ENCODE measurements at places on chromosomes 2 and 18.

- DNase-seq, result no peak
Measured at GRCh38 chr2:170930991-170931266, 1.9 kb downstream of the GORASP2 start.

DNA sequence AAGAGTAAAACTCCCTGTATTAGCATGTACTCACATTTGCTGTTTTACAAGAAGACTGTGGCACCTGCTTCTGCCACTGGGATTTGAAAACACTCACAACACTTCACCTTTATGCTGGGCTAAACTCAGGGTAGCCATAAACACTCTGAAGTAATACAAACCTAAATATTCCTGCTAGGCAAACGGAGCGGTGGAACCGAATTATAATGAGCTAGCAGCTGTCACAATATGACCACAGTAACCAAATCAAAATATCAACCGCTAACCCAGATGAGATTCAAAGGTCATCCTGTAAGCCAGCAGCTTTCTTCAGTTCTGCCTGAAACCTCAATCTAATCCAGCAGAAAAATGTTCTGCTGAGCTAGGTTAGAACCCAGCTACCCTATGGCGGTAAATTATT is 132.1 kb downstream of the TCF4 start:
- no peak for DNase-seq

- no peak for DNase-seq
Measured at GRCh38 chr2:224883700-224884099, 158.6 kb downstream of the DOCK10 start.

GRCh38 chr2:37300146-37300545 is 24.5 kb downstream of the PRKD3 start:
- DNase-seq, result no peak

GRCh38 chr2:170332676-170333402 is 154.9 kb downstream of the MYO3B start:
- no peak for DNase-seq

- no peak for DNase-seq
Measured at GRCh38 chr18:55419132-55419946, 168.7 kb downstream of the TCF4 start.

DNA sequence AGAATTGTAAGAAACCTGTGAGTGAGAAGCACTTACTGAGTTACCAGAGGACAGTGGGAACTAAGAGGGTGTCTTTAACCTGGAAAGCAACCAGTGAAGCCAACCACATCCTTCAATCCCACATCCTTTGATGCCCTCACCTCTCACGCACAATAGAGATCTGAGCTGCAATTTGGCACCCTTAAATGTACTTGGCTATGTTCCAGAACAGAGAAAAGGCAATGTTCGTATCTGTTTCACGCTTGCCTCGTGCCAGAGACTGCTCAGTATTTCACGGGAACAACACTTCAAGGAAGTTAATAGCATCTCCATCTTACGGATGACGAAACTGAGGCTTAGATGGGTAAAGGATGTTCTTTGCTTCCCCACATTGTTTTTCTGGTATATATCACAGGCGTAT is 167.4 kb downstream of the DPP10 start:
- DNase-seq, result no peak

DNA sequence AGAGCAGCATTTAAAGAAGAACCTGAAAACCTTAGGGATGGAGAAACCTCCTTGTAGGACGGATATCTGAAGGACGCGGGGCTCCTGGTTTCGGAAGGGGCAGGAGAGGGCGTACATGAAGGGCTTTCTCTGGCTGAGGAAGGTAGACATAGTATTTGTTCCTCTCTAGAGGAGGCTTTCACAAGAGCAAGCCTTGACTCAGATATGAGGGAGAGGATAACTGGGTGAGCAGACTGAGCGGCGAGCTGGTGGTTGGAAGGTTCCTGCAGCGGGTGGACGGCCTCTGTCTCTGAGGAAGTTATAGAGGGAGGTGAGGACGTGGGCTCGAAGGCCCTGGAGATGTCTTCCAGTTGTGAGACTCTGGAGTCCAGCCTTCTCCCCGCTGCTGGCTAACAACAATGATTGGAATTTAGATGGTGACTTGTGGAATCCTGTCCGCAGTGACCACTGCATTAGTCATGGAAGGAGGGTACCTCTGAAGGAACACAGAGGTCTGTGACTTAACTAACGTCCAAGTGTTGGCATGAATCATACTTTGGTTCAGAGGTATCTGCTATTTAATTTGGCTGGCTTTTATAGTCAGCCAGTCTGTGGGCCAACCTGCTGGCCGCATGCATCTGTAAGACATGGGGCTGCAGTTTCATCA is 80.9 kb downstream of the ASAP2 start:
- no peak for DNase-seq

DNA sequence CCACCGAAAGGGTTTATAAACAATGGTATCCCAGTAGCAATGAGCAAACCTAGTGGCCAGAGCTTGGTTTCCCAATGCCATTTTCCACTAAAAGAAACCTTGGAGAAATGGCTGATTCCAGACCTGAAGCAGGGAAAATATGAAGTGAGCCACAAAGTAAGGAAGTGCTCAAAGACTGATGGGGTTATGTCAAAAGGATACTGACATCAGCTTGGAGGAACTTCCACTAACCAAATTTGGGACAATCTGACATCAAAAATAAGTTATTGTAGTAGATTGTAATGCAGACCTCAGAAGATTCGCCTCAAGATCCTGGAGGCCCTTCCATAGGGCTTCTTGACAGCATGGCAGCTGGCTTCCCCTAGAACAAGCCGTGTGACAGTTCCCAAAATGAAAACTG is 79.4 kb upstream of the SP3 start:
- no peak for DNase-seq

DNA sequence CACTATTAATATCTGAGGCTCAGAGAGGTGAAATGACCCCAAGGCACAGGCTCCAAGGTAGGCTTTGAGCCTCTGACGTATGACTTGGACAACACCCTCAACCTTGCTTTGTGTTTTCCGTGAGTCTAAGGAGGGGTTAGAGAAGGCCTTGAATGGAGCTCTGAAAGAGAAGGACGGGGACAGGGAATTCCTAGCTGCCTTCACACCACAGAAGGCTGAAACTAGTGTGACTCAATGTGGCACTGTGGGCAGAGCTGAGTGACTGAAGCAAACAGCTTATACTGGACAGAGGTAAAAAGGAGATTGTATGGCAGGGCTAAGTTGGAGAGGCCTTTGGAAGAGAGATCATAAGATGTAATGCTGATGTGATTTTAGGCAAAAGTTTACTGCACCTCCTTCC is 3.5 kb upstream of the NCK2 start:
- no peak for DNase-seq

GRCh38 chr18:44409515-44409914 is 271.2 kb upstream of the SETBP1 start:
- no peak for DNase-seq

DNA sequence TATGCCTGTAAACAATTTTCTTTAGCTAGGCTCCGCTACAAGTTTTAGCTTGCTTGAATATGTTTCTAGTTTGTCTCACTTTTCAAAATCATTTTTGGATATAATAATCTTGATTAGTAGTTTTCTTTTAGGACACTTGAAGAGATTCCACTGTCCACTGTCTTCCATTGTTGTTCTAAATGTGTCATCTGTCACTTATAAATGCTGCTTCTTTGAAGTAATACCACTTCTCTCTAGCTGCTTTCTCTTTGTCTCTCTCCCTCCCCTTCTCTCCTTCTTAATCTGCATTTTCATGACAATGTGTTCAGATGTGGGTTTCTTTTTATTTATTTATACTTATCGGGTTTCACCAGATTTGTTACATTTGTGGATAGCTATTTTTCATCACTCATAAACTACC is 73.7 kb upstream of the DPP10 start:
- no peak for DNase-seq

DNA sequence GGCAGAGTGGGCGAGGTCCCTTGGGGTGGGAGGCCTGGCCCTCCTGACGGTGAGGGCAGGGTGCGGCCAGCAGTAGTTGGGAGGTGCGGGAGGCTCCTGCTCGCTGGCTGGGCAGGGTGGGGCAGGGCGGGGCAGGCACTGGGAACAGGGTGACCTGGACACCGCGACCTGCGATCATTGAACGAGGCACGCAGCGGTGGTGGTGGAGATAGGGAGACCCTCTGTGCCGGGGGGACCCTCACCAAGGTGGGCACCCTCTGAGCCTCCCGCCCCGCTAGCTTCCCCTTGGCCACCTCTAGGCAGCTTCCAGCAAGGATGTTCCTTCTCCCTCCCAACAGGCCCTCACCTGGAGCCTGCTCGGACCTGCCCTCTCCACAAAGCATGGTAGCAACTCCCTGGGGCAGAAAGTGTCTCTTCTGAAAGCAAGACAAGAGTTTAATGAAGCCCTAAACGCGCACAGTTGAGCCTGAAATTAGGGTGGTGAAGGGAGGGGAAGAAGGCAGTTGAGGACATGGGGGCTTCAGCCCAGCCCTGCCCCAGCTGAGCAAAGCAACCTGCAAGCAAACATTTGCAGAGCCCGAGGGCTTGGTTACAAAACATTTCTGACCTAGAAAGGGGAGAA is 15.4 kb upstream of the FOSL2 start:
- no peak for DNase-seq

- no peak for DNase-seq
Measured at GRCh38 chr2:3354986-3355385, 22.6 kb downstream of the EIPR1 start.

GRCh38 chr2:120014226-120014980 is 1.5 kb downstream of the EPB41L5 start:
- DNase-seq, result no peak

DNA sequence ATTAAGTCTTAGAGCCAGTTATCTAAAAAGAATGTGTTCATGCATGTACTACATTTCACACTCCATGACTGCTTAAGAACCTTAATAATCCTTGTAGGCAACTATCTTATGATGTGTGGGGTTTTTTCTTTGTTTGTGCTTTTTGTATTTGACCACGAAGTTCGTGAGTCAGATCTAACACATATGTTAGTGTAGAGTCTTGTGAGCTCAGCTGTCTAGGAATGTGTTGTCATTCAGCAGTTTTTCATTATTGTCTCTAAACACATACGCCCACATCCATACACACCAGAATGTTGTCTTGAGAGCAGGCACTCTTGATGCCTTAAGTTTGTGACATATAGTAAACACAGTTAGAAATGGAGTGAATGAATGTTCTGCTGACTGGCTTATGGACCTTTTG is 38.4 kb downstream of the CAB39 start:
- DNase-seq, result no peak

- DNase-seq, result no peak
Measured at GRCh38 chr2:174172802-174173355, 75.5 kb downstream of the OLA1 start.
